ENCODE measurements at places on chromosomes 2 and 18.

- no peak for DNase-seq
Measured at GRCh38 chr2:240419271-240419670, 16.2 kb upstream of the GPC1 start.

DNA sequence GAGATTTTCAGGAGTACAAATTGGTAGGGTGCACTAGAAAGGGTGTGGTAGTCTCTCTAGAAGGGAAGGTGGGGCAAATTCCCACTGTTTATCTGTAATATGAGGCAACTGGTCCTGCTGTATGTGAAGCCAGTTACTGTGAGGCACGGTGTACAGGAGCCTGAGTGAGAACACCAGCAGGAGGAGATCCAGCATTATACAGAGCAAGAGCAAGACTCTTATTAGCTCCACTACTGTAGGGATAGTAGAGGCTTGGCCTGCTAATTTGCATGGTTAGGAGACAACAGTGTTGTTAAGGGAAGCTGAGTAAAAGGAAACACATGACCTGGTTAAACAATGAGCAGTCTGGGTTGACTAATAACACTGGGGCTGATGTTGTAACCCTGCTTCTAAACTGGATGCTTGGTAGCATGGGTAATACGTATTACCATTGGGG, 76.3 kb upstream of the WDSUB1 start:
- DNase-seq = no peak

GRCh38 chr18:22043837-22044236, 125.6 kb upstream of the GATA6 start:
- DNase-seq = no peak

DNA sequence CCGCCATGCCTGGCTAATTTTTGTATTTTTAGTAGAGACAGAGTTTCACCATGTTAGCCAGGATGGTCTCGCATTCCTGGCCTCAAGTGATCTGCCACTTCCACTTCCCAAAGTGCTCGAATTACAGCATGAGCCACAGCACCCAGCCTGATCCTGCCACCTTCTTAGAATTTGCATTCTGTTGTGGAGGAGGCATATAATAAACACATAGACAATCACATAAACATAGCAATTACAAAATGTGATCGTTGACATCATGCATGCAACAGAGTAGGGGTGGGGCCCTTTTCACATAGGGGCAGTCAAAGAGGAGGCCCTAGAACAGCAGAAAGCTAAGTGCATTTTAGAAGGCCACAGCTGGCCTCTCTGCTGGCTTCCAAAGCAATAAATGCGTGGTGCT, 39.9 kb upstream of the TSPYL6 start:
- DNase-seq = no peak

DNA sequence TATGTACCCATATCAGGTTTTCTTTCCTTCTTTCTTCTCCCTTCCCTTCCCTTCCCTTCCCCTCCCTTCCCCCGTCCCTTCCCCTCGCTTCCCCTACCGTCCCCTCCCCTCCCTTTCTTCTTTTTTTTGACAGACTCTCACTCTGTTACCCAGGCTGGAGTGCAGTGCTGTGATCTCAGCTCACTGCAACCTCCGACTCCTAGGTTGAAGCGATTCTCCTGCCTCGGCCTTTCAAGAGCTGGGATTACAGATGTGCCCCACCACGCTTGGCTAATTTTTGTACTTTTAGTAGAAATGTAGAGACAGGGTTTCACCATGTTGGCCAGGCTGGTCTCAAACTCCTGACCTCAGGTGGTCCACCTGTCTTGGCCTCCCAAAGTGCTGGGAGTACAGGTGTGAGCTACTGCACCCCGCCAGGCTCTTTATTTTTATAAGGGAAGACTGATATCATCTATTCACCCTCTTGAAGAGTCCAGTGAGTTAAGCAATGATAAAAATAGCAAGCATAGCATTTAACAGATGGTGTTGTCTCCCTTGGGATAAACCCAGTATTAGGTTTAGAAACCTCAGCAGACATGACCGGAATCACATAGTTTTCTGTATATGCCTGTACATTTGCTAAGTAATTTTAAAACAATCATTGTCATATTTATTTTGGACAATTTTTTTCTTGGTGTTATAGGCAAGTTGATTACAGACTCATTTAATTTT, 888.4 kb downstream of the TRIB2 start:
- no peak for DNase-seq

DNA sequence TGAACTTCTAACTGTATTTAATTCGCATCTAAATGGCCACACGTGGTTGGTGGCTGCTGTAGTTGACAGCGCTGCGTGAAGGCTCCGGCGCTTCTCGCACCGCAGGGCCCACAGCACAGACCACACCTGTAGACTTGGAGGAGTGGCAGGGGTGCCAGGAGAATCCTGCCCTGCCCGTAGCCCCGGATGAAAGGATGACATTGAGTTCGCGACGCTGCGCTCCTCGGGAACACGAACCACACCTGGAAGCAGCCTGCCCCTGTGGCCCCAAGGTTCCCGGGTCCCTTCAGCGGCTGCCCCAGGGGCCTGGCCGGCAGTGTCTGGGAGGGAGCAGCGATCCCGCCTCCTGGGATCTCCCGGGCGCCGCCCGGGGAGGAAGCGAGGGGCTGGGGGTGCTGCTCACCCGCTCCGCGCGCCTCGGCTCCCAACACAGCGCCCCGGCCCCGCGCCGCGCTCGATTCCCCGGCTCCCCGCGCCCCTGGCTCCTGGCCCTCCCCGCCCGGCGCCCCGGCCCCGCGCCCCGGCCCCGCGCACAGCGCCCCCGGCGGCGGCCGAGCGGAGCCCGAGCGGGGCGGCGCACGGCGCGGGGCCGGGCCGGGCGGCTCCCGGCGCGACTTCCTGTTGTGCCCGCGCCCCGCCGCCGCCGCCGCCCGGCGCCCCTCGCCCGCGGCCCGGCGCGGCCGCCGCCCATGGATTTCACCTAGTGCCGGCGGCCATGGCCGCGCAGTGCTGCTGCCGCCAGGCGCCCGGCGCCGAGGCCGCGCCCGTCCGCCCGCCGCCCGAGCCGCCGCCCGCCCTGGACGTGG, at the start of gene RNPEPL1:
Gene RNPEPL1, plus strand, starts transcription at position 613 of the 806 bp plus-strand sequence. Its CDS starts 103 bp downstream, at position 716.
- no peak for DNase-seq

- DNase-seq = no peak
Measured at GRCh38 chr2:129347486-129348217, 631.8 kb upstream of the RAB6C start.

DNA sequence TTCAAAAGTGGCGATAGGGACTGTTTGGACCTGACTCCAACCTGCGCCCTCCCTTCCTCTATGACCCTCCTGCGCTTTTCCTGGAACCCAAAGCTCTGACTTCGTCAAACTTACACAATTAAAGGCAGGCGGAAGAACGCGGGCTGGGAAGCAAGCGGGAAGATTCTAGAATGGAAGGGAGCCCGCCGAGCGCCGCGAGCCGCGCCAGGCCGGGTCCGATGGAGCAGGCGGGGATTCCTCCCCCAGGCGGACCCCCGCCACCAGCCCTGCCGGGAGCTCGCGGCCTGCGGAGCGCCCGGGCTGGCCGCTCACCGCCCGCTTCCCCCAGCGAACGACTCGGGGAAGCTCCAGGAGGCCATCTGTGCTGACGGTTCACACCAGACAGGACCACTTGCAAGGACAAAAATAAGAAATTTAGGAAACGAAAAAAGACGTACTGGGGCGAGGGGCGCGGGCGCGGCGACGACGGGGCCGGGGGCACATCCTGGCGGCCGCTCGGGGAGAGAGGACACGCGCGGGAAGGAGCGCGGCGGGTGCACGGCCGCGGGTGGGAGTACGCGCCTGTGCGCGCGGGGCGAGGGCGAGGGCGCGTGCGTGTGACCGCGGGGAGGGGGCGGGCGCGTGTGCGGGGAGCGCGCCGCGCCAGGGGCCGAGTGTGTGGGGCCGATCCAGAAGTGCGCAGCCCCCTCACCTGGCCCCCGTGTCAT, 1.1 kb upstream of the SALL3 start:
- no peak for DNase-seq

DNA sequence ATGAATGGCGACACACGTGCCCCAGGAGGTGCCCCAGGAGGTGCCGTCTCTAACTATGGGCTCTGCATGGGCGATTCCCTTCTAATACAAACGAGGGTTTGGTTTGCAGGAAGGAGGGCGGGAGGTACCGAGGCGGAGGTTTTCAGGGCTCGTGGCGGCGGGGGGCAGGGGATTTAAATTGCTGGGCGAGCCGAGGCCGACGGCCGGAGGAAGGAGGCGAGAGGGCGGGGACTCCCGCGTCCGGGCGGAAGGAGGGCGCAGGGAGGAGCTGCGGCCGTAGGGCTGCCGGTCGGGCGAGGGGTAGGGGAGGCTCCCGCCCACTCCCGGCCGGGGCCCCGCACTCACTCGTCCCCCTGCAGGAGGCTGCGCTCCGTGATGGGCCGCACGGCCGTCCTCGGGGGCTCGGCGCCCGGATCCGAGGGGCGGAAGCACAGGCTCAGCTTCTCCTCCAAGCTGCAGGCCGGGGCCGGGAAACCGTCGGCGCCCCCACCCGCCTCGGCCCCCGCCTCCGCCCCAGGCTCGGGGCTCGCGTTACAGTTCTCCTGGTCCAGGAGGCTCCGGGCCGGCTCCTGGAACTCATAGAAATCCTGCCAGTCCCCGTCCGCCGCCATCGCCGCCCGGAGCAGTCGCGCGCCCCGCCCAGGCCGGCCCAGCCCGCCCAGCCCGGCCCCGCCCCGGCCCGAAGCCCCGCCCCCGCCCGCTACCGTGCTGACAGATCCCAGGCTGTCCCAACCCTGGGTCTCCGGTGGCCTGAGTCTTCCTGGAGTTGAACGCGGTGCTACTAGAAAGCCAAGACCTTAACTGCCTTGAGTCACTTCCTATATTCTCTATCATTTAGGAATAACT, at the start of gene FEZ2:
Gene FEZ2, minus strand, starts transcription at position 637 of the 846 bp plus-strand sequence. Its CDS starts 26 bp downstream, at position 611.
- peak; percentile 45 for DNase-seq

DNA sequence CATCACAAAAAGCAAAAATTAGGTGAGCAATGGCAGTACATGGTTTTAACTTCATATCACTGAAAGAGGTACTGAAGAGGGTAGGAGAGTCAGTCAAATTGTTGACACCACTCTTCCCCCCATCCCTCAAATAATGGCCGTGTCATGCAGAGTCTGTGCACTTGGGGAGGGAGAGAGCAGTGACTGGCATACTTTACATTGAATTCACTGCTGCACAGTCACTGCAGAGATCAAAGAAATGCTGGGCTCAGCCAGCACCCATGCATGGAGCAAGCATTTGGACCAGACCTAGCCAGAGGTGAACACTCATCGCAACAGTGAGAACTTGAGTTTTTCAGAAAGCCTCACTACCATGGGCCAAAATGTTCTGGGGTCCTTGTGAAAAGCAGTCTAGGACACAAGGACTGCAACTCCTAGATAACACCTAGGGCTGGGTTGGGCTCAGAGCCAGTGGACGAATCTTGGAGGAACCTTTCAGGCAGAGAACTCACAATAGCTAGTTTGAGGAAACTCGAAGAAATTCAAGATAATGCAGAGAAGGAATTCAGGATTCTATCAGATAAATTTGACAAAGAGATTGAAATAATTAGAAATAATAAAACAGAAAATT, 112.9 kb downstream of the NR4A2 start:
- DNase-seq = no peak

GRCh38 chr2:140551287-140551686, 1579.5 kb downstream of the LRP1B start:
- no peak for DNase-seq

DNA sequence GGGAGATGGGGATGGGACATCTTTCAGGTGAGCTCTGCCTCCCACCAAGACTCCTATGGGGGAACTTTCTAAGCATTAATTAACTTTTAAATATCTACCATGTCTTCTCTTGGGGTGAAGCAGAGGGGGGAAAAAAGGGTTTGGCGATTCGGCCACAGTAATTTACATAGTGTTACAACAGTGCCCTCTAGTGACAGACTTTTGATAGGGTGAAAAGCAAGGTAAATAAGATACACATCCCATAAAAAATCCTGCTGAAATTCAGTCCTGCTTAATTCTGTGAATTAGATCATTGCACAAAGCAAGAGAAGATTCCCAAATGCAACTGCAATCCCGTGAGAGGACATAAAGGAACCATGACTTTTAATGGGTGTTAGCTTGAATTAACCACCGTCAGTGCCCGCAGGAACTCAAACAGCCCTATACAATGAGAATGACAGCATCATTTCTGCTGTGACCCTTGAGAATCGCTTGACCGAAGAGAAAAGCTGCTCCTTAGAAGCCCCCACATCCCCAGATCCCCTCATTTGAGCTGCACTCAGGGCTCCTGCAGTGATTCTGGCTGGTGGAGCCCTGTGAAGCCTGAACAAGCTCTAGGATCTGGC, 32.8 kb downstream of the FAM124B start:
- no peak for DNase-seq

DNA sequence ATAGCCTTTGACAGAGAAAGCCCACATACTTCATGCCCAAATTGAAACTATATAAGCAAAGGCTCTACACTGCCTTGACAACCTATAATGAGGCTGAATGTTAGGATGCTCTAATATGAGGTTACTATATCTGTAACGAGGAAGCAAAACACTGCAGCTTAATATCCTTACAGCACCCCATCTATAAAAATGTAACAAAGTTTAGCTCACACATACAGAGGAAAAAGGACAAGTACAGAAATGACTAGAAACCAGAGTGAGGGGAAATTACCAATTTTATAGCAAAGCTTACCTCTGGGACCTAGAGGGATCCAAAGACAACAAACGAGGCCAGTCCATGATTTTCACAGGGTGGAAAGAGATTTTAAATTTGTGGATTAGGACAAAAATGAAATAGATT, 138.5 kb downstream of the COL4A4 start:
- DNase-seq = no peak

DNA sequence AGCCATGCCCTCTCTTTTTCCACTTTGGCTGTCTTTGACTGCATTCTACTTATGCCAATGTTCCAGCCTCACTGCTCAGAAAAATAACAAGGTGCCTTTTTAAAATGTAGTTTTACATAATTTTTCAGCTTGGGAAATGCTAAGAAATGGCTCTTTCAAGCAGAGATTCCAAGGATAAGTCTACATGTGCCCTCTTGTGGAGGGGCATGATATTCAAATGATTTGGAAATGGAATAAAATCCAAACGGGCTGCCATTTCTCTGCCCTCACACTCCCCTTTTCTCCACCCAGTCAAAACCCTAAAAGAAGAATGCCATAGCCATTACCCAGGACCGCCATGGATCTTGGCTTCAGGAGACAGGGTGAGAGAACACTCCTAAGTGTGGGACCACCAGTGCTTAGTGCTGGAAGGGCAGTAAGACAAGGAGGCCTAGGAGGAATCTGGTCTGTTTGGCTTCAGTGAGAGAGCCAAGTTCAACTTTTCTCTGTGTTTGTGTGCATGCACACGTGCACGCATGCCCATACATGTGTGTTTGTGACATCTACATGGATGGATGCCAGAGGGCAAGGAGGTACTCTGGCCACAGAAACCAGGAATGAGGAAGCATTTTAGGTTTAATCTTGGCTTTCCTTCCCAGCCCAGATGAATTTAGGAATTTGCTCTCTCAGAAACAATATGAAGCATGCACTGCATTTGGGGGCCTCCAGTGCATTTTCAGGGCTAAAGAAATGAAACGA, 174.0 kb upstream of the SLC14A2 start:
- DNase-seq = no peak

All from tibial nerve (tissue), 4 donors.